A673 (cell line): ENCODE measurements at places on chromosomes 3 and 15. TPM values are rescaled to one million over a fixed set of nuclear protein-coding genes. Genes with fewer than 3 reads are reported as not detected.

SKOR1 gene
- 0.21 and 0.37 TPM in 2 replicates for total RNA-seq

TGM4 gene
- total RNA-seq = 0.09 TPM in 1 of 2 replicates, not detected in the other

ADAMTSL3 gene
- 0.95 and 2.3 TPM in 2 replicates for total RNA-seq

SNX22 gene
- 2.6 and 2.7 TPM in 2 replicates for total RNA-seq
